Esophagus squamous epithelium (tissue), 5 donors: ENCODE measurements at places on chromosomes 1 and 21.

- DNase-seq: no peak
Observed at GRCh38 chr1:97929874-97930851, 9.3 kb upstream of the DPYD start.

- DNase-seq: no peak
Observed at GRCh38 chr1:222522105-222522915, 25.6 kb downstream of the HHIPL2 start.

DNA sequence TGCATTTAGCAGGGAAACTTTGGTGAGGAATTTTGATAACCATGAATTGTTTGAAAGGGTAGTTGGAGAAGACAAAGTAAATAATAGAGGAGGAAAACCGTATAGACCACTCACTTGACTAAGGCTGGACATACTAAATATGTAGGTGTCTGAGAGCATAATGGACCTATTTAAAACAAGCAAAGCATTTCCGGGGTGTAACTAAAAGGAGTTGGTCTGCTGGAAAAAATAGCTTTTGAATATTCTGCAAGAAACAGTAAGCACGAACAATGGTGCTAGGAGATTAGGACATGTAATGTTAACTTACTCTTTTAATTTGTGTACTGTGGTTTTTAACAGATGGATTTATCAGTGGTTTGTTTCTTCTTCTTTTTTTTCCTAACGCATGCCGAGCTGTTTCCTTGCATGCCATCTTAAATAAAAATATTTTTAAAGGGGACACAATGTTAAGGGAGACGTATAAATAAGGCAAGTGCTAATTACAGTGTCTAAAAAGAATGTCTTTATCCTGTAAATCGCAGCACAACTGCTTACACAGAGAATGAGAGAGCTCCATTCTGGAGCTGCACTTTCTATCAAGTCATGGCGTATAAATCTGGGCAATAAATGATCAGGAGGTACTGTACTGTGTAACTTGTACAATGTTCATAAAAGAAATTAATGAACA, 492.1 kb downstream of the LMO4 start:
- no peak for DNase-seq

GRCh38 chr1:34642679-34643078, 112.2 kb upstream of the GJB5 start:
- no peak for DNase-seq

GRCh38 chr1:28642056-28642846, 616 bp downstream of the TAF12 start:
- DNase-seq: no peak

GRCh38 chr1:18413541-18414305, 67.0 kb upstream of the KLHDC7A start:
- no peak for DNase-seq

DNA sequence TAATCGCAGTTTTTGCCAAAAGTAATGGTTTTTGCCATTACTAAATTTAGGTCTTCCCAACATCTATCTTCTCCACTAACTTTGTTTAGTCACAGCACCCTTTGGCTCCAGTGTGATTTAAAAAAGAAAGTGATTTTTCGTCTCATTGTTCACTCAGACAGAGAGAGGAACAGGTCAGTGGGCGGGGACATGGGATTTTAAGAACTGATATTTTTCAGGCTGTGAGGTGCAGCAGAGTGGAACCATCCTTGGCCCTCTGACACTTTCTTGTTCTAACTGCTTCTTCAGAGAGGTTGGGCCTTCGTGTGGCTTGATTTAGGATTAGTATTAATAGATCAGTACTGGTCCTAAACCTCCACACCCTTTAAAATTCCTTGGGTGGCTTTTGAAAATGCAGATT, 38.8 kb downstream of the CASQ2 start:
- no peak for DNase-seq

DNA sequence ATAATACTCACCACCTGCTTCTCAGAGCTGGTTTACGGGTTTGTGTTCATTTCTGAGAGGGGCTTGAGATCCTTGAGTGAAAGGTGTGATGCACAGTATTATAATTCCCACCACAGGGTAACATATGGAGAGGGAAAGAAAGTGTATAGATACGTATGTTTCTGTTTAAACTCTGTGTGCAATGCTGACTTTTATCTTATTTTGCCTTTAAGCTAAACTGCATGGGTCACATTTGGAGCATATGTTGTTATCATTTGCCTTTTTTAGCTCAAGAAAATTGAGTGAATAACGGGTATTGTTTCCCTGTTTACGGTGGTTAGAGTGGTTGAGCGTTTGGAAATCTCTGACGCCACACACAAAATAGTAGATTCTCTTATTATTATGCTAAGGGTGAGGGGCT, 191.1 kb upstream of the NFIA start:
- no peak for DNase-seq

- no peak for DNase-seq
Observed at GRCh38 chr1:113898241-113898814, 6.3 kb downstream of the AP4B1 start.

- no peak for DNase-seq
Observed at GRCh38 chr1:65480684-65481405, 60.4 kb downstream of the LEPR start.

- DNase-seq: no peak
Observed at GRCh38 chr1:47785561-47786271, 211.5 kb downstream of the TRABD2B start.

DNA sequence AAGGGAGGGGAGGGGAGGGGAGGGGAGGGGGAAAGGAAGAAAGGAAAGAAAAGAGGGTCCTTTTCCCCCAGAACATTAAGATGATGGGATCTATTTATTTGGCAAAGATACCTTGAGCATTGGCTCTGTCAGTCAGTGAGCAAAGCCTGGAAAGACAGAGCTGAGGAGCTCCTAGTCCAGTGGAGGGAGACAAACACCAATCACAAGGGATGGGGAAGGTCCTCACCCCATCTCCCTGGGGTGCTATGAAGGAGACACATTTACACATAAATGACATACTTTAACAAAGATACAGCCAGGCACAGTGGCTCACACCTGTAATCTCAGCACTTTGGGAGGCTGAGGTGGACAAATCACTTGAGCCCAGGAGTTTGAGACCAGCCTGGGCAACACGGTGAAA, 154.9 kb upstream of the TIAM1 start:
- DNase-seq: no peak

DNA sequence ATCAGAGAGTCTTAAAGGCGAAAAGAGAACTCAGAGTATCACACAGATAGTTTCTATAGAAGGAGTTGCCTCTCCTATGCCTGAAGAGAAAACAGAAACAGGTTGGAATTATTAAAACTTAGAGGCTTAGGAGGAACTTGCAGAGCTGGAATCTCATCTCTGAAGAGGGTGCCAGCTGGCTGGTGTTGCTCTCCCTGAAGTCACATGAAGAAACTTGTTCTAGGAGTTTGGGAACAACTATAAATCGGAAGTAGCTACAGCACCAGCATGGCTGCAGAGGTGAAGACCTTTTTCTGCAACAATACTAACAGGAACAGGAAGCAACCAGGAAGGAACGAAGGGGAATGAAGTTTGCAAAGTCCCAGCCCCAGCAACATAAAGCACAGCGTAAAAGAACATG, 35.8 kb downstream of the FMO3 start:
- DNase-seq: no peak

DNA sequence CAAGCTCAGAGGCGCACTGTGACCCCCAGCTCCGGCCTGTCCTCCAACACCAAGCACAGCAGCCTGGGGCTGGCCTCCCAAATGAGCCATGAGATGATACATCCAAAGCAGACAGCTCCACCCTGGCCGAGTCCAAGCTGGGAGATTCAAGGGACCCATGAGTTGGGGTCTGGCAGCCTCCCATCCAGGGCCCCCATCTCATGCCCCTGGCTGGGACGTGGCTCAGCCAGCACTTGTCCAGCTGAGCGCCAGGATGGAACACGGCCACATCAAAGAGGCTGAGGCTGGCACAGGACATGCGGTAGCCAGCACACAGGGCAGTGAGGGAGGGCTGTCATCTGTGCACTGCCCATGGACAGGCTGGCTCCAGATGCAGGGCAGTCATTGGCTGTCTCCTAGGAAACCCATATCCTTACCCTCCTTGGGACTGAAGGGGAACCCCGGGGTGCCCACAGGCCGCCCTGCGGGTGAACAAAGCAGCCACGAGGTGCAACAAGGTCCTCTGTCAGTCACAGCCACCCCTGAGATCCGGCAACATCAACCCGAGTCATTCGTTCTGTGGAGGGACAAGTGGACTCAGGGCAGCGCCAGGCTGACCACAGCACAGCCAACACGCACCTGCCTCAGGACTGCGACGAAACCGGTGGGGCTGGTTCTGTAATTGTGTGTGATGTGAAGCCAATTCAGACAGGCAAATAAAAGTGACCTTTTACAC, 29.1 kb downstream of the SLC19A1 start:
- DNase-seq: no peak
